Activated T-cell treated with anti-CD3 and anti-CD28 coated beads, Interleukin-2, amount 50 U/mL, for 48 hours (primary cell): ENCODE measurements at places on chromosomes 16 and 17.

GRCh38 chr16:81842564-81843242 is 63.6 kb downstream of the PLCG2 start:
- no peak for DNase-seq

DNA sequence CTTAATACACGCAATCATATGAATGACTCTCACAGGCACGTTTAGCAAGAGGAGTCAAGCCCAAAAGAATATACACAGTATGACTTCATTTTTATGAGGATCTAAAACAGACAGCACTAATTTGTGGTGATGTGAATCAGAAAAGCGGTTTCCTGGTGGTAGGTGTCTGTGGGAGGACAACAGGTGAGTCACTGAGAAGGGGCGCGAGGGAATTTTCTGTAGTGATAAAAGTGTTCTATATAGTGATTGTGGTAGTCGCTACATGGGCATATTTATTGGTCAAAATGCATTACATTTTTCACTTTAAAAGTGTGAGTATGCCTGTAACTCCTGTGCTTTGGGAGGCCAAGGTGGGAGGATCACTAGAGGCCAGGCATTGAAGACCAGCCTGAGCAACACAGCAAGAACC is 7.6 kb upstream of the TNRC6A start:
- DNase-seq, result peak; percentile 71

DNA sequence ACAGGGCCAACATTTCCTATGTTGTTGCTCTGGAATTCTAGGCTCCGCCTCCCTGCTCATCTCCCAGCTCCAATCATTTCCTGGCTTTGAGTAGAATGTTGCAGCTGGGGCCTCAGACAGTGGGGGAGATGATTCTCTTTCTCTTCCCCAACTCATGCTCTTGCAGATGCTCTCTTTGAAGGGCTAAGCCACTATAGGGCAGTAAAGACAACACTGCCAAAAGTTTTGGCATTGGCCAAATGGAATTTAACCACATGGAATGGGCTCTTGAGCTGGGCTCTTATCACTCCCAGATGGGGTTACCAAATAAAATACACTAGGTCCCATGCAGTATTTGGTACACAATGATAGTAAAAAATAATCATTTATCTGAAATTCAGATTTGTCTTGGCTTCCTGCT is 19.6 kb upstream of the EFCAB13 start:
- no peak for DNase-seq

DNA sequence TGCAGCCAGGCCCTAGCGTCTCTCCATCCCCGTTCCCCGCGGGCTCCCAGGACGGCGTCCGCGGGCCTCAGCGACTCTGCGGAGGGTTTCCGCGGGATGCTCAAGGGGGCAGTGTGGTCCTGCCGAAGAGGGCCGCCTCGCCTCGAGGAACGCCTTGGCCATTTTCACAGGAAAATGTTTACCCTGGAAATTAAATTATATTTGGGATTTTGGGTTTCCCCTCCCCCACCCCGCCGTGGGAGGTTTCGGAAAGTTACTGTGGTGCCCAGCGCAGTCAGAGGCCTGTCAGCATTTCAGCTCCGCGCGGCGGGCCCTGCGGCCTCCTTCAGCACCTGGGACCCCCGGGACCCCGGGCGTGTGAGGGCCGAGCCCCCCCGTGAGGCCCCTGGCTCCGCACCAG is 94.5 kb downstream of the PCTP start:
- peak; percentile 37 for DNase-seq

- DNase-seq, result no peak
These were observed 7.5 kb upstream of the EDC4 start for GRCh38 chr16:67865318-67865717.

GRCh38 chr16:88635671-88636319 is 2.6 kb upstream of the IL17C start:
- DNase-seq, result no peak

DNA sequence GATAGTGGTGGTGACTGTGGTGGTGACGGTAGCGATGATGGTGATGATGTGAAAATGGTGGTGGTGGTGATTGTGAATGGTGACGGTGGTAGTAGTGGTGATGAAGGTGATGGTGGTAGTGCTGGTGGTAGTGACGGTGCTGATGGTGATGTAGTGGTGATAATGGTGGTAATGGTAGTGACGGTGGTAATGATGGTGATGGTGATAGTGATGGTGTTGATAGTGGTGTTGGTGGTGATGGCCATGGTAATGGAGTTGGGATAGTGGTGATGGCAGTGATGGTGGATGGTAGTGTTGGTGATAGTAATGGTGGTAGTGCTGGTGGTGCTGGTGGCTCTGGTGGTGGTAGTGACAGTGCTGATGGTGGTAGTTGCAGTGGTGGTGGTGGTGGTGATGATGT is 14.7 kb upstream of the RBFOX1 start:
- no peak for DNase-seq

- no peak for DNase-seq
These were observed 2.9 kb upstream of the DOK4 start for GRCh38 chr16:57489229-57489628.

GRCh38 chr17:77425791-77426641 is 285.2 kb downstream of the SEC14L1 start:
- DNase-seq, result peak; percentile 85

- DNase-seq, result no peak
These were observed 3.4 kb downstream of the ASPSCR1 start for GRCh38 chr17:81980707-81981343.

DNA sequence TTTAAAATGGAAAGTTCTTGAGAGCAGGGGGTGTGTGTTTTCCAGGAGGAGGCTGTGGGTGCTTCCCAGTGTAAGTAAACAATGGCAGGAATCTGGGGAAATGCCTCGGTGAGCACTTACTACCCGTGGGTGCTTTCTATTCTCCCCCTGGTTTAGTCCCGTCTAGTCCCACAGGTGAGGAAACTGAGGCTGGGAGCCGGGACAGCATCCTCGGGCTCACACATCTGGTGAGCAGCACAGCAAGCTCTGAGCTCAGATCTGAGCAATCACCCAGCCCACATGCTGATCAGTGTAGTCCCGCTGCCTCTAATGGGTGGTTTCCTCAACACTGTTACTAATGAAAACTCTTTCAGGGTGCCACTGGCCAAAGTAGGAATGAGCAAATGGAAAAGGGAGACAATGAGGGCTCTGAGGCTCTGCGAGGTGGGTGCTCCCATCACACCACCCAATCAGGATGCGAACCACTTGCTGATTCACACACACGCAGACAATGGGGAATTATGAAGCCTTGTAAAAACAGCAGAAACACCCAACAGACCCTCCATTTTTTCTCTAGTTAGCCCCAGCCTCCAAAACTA is 202.6 kb downstream of the PARN start:
- no peak for DNase-seq

GRCh38 chr17:17424552-17424951 is 52.2 kb upstream of the MED9 start:
- no peak for DNase-seq

DNA sequence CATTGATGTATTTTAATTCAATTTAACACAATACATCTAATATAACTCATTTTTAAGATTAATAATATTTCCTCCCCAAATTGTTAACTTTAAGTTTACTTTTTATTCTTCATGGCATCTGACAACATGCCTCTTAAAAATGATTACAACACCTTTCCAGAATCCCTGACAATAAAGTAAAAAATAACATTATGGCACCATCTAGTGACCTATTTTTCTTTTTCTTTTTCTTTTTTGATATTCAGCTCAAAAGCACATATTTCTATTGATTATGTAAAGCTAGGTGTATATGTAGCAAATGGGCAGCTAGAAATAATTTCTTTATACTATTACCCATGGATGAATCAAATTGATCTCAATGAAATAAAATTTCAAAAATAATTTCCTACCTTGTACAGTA is 834.3 kb upstream of the CDH8 start:
- DNase-seq, result no peak

GRCh38 chr16:72785886-72786285 is 262.0 kb downstream of the ZFHX3 start:
- DNase-seq, result no peak

DNA sequence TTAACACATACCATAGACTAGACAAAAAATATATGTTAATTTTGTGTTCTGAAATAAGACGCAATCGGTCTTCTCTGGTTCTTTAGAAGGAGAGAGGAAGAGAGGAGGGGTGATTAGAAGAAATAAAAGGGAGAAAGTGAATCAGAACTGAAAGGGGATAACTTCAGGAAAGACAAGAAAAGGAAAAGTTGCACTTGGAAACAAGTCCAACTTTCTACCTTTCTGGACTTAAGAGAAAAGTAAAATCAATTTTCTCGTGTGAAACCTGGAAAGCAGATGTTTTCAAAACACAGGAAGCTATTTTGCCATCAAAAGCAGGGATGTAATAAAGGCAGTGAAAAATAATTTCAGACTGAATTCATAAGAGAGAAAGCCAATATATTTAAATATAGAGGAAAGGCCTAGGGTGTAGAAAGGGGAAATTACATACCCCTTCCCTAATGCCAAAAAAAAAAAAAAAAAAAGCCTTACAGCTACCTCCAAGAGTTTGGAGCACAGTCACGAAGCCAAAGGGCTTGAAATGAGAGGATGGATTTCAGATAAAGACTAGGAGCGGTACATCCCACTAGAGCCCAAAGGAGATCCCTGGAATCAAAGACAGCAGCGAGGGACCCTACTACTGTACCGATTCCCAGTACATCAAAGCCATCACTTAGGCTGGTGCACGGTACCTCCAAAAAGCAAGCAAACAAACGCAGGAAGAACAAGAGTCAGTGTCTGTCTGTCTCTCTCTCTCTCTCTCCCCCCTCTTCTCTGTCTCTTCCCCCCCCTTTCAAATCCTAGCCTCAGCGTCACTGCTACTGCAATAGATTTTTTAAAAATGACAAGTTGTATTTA is 12.1 kb upstream of the ZFHX3 start:
- DNase-seq, result no peak

GRCh38 chr16:75317532-75317931 is 66.1 kb upstream of the BCAR1 start:
- no peak for DNase-seq

DNA sequence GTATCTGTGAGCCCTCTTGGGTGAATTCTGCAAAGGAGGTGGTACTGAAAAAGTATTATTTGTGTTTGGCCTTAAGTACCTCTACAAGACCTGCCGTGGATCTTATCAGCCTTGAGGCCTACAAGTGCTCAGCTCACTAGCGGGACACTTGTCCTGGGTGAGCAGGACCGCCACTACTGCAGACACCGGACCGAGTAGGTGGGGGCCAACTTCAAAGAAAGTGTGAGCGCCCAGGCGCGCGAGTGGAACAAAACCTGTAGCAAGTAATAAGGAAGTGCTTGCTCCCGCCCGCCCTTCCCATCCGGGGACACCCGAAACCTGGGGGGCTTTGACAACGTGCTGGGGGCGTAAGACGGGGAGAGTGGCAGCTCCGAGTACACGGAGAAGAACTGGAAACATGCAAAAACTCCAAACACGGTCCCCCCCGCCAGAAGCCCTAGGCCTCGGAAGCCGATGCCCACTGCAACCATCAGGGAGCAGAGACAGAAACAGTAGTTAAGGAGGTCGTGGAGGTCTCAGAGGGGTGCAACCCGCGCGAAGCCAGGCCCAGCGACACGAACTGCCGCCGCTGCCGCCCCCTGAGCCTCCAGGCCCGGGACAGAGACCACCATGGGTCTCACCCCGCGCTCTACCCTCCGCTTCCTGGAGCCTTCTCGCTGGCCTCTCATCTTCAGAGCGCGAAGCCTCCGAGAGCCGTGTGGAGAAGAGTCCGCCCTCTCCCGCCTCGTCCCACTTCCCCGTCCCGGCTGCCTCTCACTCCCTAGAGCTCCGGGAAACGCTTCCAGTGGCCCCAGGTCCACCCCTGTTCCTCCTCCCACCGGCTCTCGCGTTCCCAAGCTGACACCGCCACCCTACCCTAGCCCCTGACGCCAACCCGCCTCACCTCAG is 537 bp downstream of the CNOT1 start:
- peak; percentile 73 for DNase-seq

DNA sequence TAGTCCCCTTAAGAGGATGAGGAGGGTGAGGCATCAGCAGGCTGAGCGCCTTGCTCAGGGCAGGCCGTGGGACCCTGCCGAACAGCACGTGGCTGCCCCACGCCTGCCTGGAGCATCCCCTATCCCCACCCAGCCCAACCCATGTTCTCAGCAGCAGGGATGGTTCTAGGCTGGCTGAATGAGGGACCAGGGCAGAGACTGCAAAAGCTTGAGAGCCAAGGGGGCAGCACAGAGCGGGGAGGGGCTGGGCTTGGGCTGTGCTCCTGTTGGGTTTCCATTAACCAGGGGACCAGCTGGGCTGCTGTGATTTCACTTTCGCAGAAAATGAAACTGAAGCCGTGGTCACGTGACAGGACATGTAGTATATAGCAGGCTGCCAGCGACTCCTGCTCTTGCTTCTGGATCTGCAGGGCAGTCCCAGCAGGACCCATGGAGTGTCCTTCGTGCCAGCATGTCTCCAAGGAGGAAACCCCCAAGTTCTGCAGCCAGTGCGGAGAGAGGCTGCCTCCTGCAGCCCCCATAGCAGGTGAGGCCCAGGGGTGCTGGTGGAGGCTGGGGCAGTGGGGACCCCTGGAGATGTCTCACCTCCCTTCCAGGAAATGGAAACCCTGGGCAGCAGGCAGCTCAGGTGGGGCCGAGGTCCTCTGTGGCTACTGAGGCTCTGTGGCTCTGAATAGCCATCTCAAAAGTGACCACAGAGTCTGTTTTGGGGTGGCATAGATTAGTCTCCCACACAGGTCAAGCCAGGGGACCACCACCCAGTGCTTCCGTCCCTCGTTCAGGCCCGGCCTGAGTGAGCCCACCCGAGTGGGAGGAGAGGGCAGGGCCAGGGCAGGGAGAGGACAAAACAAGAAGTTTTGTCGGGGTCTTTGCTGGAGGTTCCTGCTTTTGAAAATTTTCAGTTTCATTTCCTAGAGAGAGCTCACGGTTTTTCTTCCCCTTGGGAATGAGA is 2.9 kb downstream of the RNF213 start:
- peak; percentile 90 for DNase-seq

DNA sequence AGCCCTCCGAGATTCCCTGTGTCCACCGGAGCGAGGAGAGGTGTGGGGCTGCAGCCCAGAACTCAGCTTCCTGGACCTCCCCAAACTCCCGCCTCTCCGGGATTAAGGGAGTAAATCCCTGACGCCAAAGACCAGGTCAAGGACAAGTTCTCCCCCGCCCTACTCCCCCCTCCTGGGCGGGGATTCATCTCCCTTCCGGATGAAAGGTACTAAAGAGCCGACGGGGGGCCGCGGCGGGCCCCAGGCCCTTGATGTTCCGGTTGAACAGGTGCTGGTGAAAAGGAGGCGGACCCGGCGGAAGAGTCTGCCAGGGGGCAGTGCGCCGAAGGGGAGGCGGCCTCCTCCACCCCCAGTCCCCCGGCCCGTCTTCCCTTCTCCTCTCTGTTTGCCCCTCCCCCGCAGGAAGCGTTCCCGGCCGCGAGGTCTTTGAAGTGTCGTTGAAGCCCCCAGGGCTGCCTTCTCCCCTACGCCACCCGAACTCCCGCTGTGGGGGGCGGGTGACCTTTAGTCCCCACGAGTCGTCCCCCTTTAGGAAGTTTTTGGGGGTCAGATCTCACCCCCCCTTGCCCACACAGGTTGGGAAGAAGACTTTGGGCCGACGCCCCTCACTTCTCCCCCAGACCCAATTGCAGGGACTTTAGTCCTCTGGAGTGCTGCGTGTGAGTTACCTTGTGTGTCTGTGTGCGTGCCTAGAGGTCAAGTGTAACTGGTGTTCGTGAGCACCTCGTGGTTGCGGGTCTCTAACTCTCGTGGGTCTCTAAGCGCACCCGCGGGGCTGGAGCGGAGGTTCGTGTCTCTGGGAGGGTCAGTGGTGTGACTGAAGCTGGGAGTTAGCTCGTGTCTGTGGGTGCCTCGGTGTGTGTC is 1.1 kb upstream of the MLLT6 start:
- peak; percentile 92 for DNase-seq

- DNase-seq, result no peak
These were observed 4.0 kb downstream of the CA4 start for GRCh38 chr17:60153606-60154390.

GRCh38 chr16:56607675-56608042 is 725 bp upstream of the MT2A start:
- DNase-seq, result no peak
